Aorta (tissue), 5 donors: ENCODE measurements at places on chromosomes 1 and 21. TPM values are rescaled to one million over a fixed set of nuclear protein-coding genes. Genes with fewer than 3 reads are reported as not detected.
A peak's percentile ranks its signal among the peaks of the same experiment; 100 is the strongest.

GRCh38 chr1:161179698-161180097, 2.4 kb upstream of the B4GALT3 start:
- no peak overlapping the region for H3K27ac ChIP-seq
- DNase-seq = no peak
- H3K27me3 ChIP-seq = no peaks in the 10 kb centered on the region
- H3K36me3 ChIP-seq = no peaks in the 10 kb centered on the region

- H3K4me3 ChIP-seq = peak overlapping the region; percentile 49
- peak; percentile 83 for DNase-seq
- no peaks in the 10 kb centered on the region for H3K27me3 ChIP-seq
- no peaks in the 10 kb centered on the region for H3K4me1 ChIP-seq
- no peaks in the 10 kb centered on the region for H3K36me3 ChIP-seq
Observed at GRCh38 chr1:248872752-248873408, 14.0 kb upstream of the ZNF692 start.

KLHDC9 gene
- polyA plus RNA-seq = 14.8 TPM

S100A13 gene
- 245 TPM for polyA plus RNA-seq

DNA sequence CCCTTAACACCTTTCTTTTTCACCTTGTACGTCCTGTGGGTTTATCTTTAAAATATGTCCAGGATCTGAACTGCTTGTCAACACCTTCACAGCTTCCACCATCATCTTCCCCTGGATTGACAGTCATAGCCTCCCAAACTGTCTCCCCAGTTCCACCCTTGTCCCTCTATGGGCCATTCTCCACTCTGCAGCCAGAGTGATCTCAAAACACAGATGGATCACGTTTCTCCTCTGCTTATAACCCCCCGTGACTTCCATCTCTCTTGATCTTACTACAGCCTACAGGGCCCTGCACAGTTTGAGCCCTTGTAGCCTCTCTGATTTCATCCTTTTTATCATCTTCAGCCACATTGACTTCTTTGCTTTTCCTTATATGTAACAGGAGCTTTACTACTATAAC, 4.3 kb downstream of the INSRR start:
- H3K27ac ChIP-seq = no peak overlapping the region
- no peaks in the 10 kb centered on the region for H3K36me3 ChIP-seq
- DNase-seq = no peak
- no peaks in the 10 kb centered on the region for H3K27me3 ChIP-seq
- no peak overlapping the region for H3K4me3 ChIP-seq
- no peaks in the 10 kb centered on the region for H3K4me1 ChIP-seq

NFIA gene
- 25.7 TPM for polyA plus RNA-seq

GRCh38 chr1:182095946-182096345, 34.4 kb upstream of the ZNF648 start:
- H3K27ac ChIP-seq = no peak overlapping the region
- no peaks in the 10 kb centered on the region for H3K27me3 ChIP-seq
- no peaks in the 10 kb centered on the region for H3K4me1 ChIP-seq
- no peaks in the 10 kb centered on the region for H3K36me3 ChIP-seq

DNA sequence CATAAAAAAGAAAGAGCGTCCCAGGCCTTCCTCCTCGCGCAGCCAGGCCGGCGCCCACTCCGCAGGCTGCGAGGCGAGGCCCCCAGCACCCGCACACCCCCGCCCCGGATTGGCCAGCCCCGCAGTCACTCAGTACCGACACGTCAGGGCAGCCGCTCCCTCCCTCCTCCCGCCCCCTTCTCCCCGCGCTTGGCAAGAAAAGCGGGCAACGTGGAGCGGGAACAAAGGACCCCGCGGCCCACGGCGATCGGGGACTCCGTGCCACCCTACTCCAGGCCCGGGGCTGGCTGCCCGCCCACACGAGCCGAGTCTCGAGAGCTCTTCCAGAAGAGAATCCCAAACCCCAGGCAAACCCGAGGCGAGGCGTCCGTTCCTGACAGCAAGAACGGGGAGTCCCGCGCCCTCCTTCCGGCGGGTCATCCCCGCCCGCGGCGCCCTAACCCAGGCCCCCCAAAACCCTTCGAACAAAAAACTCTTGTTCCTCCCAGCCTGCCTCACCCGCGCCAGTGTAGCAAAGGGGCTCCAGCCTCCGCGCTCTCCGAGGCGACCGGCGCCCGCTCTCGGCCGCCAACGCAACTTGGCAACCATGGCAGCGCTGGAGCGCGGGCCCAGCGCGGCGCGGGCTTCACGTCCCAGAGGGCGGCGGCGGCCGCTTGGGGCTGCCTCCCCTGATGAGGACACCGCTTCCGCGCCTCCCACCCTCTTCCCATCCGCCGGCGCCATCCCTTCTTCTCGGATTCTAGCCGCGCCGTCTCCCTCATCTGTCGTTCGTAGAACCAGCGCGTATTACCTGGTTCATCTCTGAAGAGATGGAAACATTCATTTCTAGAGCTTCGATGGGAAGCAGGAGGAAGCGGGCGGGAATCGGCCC, 645 bp downstream of the IVNS1ABP start:
- DNase-seq = peak; percentile 97
- H3K4me3 ChIP-seq = peak overlapping the region; percentile 73
- peaks cover 2% of the 10 kb centered on the region for H3K4me1 ChIP-seq
- peak overlapping the region; percentile 61 for H3K27ac ChIP-seq
- H3K36me3 ChIP-seq = no peaks in the 10 kb centered on the region

DNA sequence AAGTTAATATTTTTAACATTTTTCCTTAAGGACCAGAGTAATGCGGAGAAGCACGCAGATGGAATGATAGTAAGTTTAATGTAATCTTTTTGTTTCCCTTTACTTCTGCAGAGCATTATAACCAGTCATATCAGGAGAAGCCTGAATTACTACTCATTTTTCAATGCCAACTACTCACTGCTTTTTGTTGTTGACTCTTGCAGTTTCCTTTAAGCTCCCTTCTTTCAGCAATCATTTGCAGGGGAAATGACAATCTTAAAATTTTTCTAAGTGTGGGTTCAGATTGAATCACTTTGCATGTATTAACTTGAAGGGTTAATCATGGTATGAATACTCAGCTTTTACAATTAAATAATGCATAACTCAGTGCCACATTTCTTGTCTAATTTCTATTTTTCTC, 122.2 kb downstream of the NRDC start:
- H3K27ac ChIP-seq = no peak overlapping the region
- H3K4me1 ChIP-seq = peaks cover 1% of the 10 kb centered on the region
- DNase-seq = no peak
